ENCODE measurements at places on chromosomes 2 and 18.

DNA sequence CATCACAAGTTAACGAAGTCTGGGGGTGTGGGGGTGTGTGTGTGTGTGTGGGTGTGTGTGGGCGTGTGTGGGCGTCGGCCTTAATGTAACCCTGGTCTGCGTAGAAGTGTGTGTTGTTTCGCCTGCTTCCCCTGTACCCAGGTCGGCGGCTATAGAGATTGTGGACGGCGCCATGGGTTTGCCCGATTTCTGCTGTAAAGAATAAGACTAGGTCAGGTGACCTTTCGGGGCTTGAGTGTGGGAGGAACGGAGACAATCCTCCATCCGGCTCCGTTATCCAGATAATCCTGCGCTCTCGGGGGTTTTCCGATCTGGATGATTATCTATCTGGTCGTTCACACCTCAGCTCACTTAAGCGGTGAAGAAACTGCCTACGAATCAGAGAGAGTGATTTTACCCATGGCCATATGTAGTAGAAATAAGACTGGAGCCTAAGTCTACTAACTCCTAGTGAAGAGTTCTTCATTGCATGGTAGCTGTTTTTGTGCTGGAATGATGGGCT lies 543 bp downstream of the HADHB start:
- DNase-seq = no peak

GRCh38 chr2:197293252-197294007 lies 17.1 kb downstream of the ANKRD44 start:
- no peak for DNase-seq

DNA sequence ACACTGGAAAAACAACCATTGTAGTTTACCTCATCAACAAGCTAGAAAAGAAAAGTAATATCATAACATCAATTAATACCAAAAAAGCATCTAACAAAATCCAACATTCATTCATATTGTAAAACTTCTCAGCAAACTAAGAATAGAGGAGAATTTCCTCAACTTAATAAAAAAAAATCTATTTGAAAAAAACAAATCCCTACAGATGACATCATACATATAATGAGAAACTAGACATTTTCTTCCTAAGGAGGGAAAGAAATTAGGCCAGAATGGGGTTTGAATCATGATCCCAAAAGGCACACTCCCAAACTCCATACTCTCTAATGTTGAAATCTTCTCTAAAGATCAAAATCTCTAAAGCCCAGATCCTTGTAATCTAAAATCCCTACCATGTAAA lies 460.0 kb downstream of the IRS1 start:
- DNase-seq = no peak

DNA sequence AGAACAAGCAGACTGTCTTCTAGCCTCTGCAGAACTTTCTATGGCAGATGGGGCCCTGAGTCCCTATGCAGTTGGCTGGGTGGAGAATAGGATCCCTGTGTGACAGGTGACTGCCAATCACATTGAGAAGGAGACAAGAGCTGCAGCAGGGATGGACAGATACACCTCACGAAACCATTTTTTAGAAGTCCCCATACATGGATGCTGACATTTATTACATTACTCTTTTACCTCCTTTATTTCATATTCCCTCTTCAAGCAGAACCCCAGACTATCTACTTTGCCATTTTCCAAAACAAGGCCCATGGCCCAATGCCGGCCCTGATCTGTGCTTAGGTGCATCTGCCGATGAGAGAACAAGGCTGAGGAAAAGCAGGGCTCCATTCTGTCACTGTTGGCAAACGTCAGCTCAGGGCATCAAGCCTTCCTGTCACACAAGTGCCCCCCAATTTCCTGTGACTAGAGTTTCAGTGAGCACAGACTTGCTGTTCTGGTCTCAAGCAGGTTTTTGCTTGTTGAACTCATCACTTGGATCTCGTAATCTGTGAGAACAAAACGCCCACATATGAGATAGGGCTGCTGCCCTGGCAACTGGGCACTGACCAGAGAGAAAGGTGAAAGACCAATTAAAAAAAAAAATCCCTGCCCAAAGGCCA lies 35.8 kb downstream of the LOXHD1 start:
- DNase-seq = no peak

- DNase-seq = no peak
Observed at GRCh38 chr2:237167038-237167437, 81.3 kb downstream of the COPS8 start.

DNA sequence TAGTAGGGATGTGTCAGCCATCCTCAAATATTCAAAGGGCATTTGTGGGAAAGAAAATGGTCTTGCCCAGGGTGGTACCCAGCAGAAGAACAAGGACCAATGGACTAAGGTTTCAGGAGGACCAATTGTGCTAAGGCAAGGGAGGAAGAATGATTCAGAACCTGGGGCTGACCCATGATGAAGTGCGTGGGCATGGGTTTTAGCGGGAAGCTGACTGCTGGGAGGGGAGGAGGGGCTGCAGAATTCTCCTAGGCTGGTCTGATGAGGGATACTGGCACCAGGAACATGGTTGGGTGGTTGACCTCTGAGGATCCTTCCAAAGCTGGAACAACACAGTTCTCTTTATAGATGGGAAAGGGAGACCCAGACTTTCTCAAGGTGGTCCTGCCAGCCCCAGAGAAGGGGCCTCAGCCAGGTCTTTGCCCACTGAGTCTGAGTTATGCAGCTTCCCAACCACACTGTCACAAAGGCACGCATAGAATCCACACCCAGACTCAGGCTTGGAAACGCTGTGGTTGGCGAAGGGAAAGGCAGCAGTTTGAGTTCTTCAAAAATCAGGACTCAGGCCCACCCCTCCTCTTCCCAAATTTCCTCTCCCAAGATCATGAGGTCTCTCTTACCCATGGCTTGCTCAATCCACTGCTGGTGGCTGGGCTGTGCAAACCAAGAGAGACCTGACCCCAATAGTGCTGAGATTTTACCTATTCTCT lies 37.3 kb downstream of the MARCO start:
- DNase-seq = no peak

DNA sequence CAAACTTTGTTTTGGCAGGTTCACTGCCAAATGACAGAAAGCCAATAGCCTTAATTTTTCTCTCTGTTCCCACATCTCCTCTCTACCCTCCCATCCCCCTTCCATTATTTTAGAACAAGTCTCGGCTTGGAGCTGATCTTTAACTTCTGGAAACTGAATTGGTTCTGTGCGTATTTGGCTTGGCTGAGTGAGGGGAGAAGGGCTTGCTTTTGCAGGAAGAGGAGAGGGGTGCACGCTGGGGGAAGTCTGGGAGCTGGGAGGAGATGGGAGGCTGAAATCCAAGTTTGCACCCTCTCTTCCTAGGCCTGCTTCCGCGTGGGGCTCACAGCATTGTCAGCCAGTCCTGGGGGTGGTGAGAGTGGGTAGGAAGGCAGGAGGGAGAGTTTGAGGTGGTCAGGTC lies 176.1 kb upstream of the SPRED2 start:
- DNase-seq = no peak

DNA sequence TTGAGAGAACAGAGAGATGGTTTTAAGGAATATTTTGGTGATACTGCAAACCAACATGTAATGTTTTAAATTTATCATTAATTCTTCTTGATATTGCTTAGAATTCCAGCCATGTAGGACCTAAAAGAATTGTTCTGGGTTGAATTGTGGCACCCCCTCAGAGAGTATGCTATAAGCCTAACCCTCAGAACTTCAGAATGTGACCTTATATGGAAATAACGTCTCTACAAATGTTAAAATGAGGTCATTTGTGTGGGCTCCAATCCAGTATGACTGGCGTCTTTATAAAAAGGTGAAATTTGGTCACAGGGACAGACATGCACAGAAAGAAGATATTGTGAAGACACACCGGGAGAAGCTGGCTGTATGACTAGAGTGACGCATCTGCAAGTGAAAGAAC lies 193.6 kb downstream of the NRXN1 start:
- no peak for DNase-seq

Measured in naive B cell (primary cell).